Stimulated activated CD8-positive, alpha-beta memory T cell treated with anti-CD3 and anti-CD28 coated beads, Interleukin-7, amount 100 ng/mL, for 4 hours (primary cell): ENCODE measurements at places on chromosomes 4 and X.

DNA sequence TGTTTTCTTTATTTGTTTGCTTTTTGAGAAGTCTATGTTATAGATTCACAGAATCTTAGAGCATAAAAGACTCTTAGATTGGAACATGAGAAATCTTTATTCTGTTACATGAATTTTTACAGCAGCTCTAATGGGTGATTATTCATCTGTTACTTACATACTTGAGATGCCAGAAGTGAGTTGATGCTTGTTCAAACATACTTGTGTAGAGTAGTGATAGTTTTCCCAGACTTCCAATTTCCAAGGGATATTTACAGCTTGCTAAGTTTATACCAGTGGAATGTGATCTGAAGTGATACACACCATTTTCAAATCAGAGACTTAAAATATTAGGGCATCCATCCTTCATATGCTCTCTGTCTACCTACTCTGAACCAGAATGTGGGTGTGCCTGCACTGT lies 252.9 kb upstream of the SMIM31 start:
- no peak for DNase-seq

DNA sequence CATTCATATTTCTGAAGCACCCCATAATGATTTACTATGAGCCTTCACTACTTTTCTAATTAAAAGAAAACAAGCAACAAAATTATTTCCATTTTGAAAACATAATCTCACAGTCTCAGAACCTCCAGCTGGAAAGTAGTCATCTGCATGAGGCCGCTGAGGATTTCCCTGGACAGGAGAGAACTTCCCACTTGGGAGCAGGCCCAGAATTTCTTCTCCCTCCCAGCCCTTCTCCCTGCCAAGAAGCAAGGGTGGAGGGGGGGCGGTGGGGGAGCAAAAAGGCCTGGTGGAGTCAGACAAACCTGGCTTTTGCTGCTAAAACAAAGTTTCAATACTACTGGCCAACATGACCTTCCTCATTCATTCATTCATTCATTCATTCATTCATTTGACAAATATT lies 167.3 kb downstream of the PJA1 start:
- no peak for DNase-seq

- no peak for DNase-seq
Observed at GRCh38 chrX:9090766-9091165, 56.8 kb upstream of the FAM9B start.

GRCh38 chr4:169200361-169201030 lies 70.3 kb downstream of the SH3RF1 start:
- no peak for DNase-seq

DNA sequence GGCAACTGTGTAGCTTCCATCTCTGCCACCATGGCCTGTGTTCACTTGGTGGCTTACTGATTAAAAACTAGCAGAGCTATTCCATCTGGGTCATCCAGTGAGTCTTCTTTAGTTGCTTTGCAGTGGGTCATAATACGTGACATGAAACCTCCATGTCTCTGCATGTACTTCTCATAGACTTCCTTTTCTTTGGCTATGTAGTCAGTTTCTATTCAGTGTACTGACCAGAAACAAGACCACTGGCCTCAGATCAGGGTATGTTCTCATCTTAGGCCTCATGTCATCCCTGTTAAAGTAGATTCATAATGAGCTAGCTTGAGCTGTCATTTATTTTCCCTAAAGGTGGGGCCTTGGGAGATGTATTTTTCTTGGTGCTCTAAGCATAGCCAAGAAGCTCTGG lies 195.2 kb downstream of the CCNG2 start:
- no peak for DNase-seq

DNA sequence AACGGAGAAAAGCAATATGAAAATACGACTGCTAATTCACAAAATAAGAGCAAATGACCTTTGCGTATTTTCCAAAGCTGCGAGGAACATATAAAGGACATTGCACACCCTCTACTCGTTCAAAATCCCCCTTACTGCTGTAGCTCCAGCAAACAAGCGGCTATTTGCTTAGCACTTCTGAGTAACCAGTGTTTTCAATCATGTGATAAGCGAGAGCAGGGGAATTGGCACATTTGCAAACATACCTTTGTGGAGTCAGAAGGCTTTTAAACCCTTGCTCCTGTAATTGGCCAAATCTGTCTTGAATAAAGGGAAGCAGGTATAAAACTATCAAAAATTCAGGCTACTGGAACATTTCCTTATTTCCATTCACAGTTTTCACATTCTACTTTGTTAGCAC lies 610.2 kb downstream of the UBE2NL start:
- DNase-seq: no peak

DNA sequence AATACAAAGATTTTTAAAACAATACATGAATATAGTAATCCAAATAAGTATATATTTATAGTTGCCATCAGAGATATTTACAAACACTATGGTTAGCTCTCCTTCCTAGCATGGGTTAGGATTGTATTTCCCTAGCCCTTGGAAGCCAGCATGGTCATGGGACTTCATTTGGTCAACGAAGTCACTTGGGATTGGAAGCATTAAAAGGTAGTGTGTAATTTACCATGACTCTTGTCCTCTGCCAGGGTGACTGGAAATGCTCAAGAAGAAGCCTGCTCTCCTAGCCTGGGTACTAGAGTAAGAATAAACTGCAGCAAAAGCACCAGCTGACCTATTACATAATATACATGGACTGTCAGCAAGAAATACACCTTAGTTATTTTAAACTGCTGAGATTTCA lies 102.9 kb downstream of the COL25A1 start:
- no peak for DNase-seq

DNA sequence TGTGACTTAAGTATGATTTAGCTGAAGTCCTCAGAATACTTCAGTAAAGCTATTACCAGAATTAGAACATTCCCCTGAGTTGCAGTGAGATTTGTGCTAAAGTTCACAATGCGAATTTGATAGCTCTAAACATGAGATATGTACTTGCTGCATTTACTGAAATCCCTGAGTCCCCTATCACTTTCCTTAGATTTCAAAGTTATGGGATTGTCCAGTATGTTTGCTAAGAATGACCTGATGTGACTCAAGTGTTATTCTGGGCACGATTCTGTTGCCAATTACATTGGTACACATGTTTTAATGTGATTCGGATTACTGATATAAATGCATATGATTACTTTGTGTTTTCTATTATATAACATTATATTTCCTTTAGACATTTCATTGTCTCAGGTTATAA lies 91.3 kb upstream of the AMOT start:
- no peak for DNase-seq

DNA sequence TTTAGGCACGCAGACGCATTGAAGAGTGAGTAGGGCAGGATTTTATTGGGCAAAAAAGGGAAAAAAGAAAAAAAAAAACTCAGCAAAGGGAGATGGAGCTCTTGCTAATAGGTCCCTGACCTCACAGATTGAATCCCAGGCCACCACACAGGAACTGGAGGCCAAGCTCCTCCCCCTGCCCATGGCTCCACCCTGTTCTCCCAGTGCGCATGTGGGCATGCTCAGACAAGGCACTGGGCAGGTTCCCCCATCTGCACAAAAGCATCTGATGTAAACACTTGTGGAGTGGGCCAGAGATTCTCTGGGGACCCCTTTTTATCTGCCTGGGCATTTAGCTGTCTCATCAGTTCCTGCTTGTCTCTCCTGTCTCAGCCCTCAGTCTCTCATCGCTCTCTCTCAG lies 9.5 kb downstream of the FRMD7 start:
- no peak for DNase-seq

- no peak for DNase-seq
Observed at GRCh38 chr4:38751341-38752010, 31.3 kb downstream of the TLR10 start.

GRCh38 chr4:137069473-137069872 lies 462.8 kb downstream of the PCDH18 start:
- DNase-seq: no peak

DNA sequence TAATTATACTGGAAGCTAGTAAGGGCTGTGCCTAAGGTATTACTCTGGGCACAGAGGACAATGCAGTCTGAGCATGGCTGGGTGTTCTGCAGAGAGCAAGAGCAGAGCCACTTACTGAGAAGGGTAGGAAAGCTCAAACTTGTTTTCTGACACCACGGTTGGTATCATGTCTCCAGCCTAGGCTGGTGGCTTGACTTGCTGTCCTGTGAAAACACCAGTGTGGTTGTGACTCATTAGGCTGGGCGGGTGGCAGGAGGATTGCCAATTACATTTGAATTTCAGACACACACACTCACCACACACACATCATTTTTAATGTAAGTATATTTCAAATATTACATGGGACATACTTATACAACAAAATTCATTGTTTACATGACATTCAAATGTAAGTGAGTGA lies 19.7 kb upstream of the MTM1 start:
- no peak for DNase-seq

DNA sequence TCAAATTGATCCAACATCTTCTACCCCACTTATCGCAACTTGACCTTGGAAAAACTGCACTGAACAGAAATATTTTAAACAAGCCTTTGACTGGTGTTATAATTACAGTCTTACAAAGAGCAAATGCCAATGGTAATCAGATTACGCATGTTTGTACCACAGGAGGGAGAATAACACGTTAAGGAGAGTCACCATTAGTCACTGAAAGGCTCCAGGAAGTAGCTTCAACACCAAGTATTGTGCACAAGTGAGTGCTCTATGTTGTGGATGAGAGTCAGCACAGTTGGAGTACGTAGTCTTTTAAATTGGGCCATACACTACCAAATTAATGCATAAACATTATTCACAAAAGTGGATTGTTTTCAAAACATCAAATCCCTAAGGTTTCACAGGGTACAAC lies 1081.5 kb upstream of the TENM3 start:
- no peak for DNase-seq

DNA sequence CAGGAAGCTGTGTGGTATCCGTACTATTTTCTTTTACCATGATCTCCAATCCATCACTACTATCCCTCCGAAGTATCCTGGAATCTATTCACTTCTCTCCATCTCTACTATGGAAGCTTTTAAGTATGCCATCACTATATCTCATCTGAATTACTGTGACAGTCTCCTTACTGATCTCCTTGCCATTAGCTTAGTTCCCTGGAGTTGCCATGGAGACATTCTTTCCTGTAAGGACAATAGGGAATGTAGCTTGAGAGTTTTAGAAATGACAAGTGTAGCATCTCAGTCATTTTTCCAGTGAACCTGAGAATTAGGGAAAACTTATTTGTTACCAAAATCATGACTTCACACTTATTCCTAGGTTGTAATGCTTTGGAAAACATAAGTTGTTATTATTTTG lies 86.3 kb downstream of the HPGD start:
- DNase-seq: no peak

GRCh38 chrX:16993791-16994318 lies 47.4 kb downstream of the REPS2 start:
- no peak for DNase-seq

- DNase-seq: no peak
Observed at GRCh38 chr4:151518359-151518758, 109.4 kb downstream of the FHIP1A start.

- DNase-seq: no peak
Observed at GRCh38 chr4:168655182-168655581, 158.3 kb downstream of the PALLD start.

- DNase-seq: no peak
Observed at GRCh38 chrX:134679644-134680043, 21.4 kb upstream of the PLAC1 start.

GRCh38 chrX:132169554-132169953 lies 41.7 kb upstream of the FRMD7 start:
- DNase-seq: no peak

- peak; percentile 57 for DNase-seq
Observed at GRCh38 chr4:76179398-76180318, 31.5 kb upstream of the NUP54 start.

- no peak for DNase-seq
Observed at GRCh38 chrX:38379088-38379487, 26.7 kb downstream of the OTC start.

GRCh38 chrX:105765691-105766090 lies 56.6 kb upstream of the NRK start:
- DNase-seq: no peak

DNA sequence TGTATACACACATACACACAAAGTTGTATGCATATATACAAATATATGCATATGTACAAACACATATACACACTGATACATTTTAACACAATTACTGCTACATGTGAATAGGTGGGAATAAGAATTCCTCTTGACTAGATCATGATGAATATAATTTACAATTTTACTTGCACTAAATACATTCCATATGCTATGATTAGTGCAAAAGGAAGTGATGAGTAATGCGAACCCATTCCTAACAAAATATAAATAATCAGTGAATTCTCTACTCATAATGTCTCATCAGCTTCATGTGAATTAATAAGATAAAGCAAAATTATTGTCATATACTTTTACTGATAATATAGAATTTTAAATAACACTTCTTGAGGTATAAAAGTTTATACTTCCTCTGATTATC lies 1077.3 kb upstream of the PCDH10 start:
- DNase-seq: no peak

DNA sequence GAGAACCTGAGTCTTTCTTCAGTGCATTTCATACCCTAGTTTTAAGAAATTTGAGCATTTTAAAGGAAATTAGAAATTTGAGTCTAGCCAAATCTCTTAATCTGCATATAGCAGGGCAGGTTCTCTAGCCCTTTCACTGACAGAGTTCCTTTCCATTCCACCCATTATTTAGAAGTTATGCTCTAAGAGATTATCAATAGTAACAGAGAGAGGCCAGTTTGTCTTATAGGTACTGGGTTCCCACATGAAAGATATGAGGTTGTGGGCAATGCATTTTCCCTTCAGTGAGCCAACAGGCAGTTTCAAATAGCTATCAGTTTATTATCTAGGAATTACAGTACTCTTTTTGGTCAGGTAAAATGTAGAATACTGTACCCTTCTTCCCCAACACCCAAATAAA lies 7.3 kb upstream of the GALNT7 start:
- DNase-seq: no peak

DNA sequence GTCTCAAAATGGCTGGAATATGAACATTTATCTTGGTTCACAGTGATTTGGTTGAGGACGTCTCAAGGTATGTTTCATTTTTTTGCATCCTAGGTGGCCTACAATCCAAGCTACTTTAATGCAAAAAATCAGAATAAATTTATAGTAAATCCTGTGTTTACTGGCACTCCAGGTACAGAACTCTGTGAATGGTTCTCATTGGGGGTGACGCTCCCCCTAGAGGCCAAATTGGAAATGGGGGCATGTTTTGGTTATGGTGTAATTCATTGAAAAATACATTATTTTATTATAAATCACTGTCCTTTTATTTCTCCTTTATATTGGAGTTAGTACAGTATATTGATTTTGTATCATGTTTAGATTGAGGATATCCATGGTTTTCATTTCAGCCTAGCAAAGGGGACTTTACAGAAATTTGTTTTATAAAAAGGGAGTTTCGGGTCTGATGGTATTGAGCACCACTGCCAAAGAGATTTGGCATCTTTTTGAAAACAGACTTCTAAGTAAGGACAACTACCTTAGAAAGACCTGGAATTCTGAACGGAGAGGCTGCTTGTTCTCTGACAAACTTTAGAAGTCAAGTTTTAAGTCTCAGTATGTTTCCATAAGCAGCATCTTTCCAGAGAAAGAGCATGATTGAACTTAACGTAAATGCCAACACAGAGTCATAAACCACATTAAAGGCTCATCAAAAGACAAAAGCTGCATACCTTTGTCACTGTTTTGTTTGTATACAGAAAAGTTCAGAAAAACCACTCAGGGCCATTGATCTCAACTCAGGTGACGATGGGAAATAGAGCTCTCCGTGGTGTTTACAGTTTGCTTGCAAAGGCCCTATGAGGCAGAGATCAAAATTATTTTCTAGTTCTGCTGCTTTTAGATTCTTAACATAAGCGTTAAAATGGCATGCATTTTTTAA lies 19.4 kb downstream of the MTM1 start:
- peak; percentile 13 for DNase-seq

- DNase-seq: no peak
Observed at GRCh38 chrX:39514801-39515200, 583.0 kb downstream of the BCOR start.

GRCh38 chrX:153551135-153551534 lies 33.7 kb downstream of the ATP2B3 start:
- DNase-seq: no peak
